Mammary epithelial cell (primary cell): ENCODE measurements at places on chromosomes 16 and 17.

GRCh38 chr16:80705596-80705995 lies 98.8 kb downstream of the CDYL2 start:
- DNase-seq: no peak

DNA sequence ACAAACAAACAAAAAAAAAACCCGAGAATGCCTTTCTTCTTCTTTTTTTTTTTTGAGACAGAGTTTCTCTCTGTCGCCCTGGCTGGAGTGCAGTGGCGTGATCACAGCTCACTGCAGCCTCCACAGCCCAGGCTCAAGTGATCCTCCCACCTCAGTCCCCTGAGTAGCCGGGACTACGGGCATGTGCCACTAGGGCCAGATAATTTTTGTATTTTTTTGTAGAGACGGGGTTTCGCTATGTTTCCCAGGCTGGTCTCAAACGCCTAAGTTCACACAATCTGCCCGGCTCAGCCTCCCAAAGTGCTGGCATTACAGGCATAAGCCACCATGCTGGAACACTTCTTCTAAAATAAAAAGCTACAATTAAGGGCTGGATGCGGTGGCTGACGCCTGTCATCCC lies 17.0 kb upstream of the WDR45B start:
- no peak for DNase-seq

GRCh38 chr17:50685691-50686493 lies 21.8 kb downstream of the ANKRD40 start:
- DNase-seq: no peak

GRCh38 chr16:49548325-49548970 lies 174.8 kb downstream of the C16orf78 start:
- DNase-seq: no peak

DNA sequence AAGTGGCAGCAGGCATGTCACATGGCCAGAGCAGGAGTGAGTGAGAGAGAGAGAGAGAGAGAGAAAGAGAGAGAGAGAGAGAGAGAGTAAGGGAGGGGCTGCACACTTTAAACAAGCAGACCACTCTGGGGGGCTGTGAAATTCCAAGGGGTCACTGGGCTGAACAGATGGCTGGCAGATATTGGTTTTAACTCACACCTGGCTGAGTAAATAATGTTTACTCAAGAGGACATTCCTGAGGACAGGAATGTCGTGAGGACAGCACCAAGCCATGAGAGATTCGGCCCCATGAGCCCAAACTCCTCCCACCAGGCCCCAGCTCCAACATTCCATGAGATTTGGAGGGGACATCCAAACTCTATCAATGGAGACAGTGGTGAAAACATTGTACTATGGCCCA lies 269.7 kb downstream of the CBLN1 start:
- no peak for DNase-seq
